A673 (cell line): ENCODE measurements at places on chromosomes 4 and X.

GRCh38 chr4:145815027-145815612, 123.5 kb downstream of the ZNF827 start:
- no peaks in the 10 kb centered on the region for H3K27me3 ChIP-seq
- no peak for DNase-seq
- H3K4me3 ChIP-seq = no peak overlapping the region
- H3K27ac ChIP-seq = no peak overlapping the region
- no peaks in the 10 kb centered on the region for H3K4me1 ChIP-seq

GRCh38 chr4:41796545-41797210, 48.2 kb upstream of the PHOX2B start:
- DNase-seq = peak; percentile 9
- H3K4me3 ChIP-seq = no peak overlapping the region
- no peaks in the 10 kb centered on the region for H3K36me3 ChIP-seq
- H3K4me1 ChIP-seq = peaks cover 3% of the 10 kb centered on the region
- H3K27me3 ChIP-seq = peaks cover 9% of the 10 kb centered on the region

DNA sequence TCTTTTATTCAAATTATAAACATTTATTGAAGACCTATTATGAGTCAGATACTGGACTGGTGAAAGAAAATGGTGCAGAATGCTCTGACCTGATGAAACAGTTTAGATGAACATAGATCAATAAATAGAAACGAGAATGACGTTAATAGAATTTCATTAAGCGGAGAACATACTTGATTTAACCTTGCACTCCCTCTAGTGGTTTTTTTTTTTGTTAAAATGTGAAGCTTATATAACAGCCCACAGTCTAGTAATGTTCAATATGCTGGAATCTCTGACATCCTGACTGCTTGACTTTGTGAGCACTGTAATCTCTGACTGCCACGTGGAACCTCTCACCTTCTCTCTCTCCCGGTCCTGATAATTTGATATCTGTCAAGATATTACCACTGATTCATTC, 32.3 kb downstream of the HDAC8 start:
- no peaks in the 10 kb centered on the region for H3K36me3 ChIP-seq
- DNase-seq = peak; percentile 40
- H3K4me1 ChIP-seq = no peaks in the 10 kb centered on the region

DNA sequence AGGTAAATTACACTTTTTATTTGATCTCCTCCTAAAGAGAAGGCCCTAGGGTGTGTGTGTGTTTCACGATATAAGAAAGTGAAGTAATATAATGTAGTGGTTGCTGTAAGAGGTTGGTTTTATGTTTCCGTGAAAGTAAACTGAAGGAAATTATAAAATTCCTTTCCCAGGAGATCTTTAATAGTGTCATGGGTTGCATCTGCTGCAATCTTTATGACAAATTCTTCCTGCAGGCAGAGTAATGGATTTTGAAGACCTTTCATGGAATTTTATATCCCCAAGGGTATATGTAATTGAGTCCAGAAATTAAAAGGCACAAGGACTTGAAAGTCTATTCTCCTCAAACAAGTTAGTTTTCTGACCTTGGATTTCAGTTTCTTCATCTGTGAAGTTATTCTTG, 538.6 kb downstream of the ANKRD50 start:
- no peak overlapping the region for H3K27ac ChIP-seq
- H3K36me3 ChIP-seq = no peaks in the 10 kb centered on the region
- DNase-seq = peak; percentile 43
- H3K4me1 ChIP-seq = peaks cover 4% of the 10 kb centered on the region

- H3K27ac ChIP-seq = no peak overlapping the region
- no peaks in the 10 kb centered on the region for H3K4me1 ChIP-seq
- H3K4me3 ChIP-seq = no peak overlapping the region
- no peak for DNase-seq
These were observed 600.5 kb upstream of the SLIT2 start for GRCh38 chr4:19650903-19651864.

- no peak for DNase-seq
- H3K36me3 ChIP-seq = no peaks in the 10 kb centered on the region
- no peak overlapping the region for H3K4me3 ChIP-seq
These were observed 420 bp downstream of the CC2D2A start for GRCh38 chr4:15470128-15470475.

DNA sequence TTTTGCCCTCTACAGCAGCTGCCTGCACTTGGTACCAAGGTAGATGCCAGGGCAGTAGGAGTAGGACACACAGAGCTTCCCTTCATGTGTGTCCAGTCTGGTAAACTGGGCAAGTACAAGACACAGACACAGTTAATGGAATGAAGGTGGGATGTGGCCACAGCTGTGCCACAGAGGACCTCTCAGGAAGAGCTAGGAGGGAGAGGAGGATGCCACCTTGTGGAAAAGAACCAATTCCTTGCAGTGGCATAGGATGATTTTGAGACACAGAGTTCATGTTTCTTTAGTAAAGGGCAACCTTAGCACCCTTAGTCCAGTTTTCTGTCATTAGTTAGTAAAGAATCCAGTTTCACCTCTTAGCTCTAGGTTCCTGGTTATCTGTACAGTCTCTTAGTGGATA, 36.3 kb upstream of the TBC1D14 start:
- no peaks in the 10 kb centered on the region for H3K4me1 ChIP-seq
- H3K4me3 ChIP-seq = no peak overlapping the region
- peaks cover 63% of the 10 kb centered on the region for H3K36me3 ChIP-seq
- DNase-seq = no peak

GRCh38 chrX:32087663-32088062, 1015.8 kb upstream of the FTHL17 start:
- no peaks in the 10 kb centered on the region for H3K4me1 ChIP-seq
- no peak overlapping the region for H3K27ac ChIP-seq
- no peaks in the 10 kb centered on the region for H3K36me3 ChIP-seq
- no peaks in the 10 kb centered on the region for H3K27me3 ChIP-seq

- H3K27ac ChIP-seq = peak overlapping the region; percentile 77
- no peak overlapping the region for H3K4me3 ChIP-seq
- H3K27me3 ChIP-seq = no peaks in the 10 kb centered on the region
- peak; percentile 78 for DNase-seq
These were observed 65.9 kb downstream of the ANTXR2 start for GRCh38 chr4:80006935-80007744.

GRCh38 chr4:72677265-72677664, 108.2 kb upstream of the ADAMTS3 start:
- no peaks in the 10 kb centered on the region for H3K27me3 ChIP-seq
- no peaks in the 10 kb centered on the region for H3K4me1 ChIP-seq
- H3K27ac ChIP-seq = no peak overlapping the region
- DNase-seq = no peak
- H3K4me3 ChIP-seq = no peak overlapping the region

DNA sequence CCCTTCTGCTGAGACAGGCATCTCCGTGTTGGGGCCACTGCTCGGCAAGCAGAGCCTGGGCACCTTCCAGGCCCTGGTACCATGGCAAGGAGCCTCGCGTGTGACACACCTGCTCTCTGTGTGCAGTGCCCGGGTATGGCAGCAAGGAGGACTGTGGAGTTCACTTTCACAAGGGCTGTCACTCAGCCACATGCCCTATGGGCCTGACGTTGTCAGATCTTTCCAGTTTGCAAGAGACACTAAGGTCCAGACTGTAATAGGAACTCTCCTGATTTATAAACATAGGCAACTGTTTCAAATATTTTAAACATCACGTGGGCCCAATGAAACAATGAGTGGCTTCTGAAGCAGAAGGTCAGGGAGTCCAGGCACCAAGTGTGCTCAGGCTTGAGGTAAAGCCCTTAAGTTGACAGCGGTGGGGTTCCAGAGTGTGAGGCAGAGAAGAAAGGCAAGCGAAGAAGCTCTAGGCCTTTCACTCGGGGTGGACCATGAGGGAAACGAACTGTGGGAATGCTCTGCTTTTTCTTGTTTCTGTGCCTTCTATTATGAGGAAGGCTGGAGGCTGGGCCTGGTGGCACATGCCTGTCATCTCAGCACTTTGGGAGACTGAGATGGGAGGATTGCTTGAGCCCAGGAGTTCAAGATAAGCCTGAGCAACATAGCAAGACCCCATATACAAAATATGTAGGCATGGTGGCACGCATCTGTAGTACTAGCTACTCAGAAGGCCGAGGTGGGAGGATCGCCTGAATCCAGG, 108.6 kb upstream of the TRIM2 start:
- no peak for DNase-seq
- H3K27ac ChIP-seq = no peak overlapping the region
- no peak overlapping the region for H3K4me3 ChIP-seq
- no peaks in the 10 kb centered on the region for H3K4me1 ChIP-seq
- no peaks in the 10 kb centered on the region for H3K36me3 ChIP-seq
- no peaks in the 10 kb centered on the region for H3K27me3 ChIP-seq

DNA sequence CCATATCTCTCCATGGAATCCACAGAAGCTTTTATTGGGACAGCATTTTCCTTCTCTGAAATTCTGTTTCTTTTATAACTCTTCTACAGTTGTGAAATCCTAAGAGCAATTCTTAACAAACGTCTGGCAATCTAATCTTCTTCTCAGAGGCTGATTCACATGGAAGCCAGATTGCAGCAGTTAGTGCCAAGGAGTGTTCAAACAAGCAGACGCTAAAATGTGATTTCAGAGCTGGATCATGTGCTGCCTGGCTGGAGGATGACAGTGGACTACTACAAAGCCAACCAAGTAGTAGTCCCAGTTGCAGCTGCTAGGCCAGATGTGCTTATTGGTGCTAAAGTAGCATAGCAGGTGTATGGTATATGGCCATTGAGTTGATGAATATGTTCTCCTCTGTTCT, 27.7 kb upstream of the GLRB start:
- H3K4me1 ChIP-seq = peaks cover 13% of the 10 kb centered on the region
- no peak overlapping the region for H3K4me3 ChIP-seq
- no peak for DNase-seq
- no peaks in the 10 kb centered on the region for H3K36me3 ChIP-seq
- no peak overlapping the region for H3K27ac ChIP-seq
- H3K27me3 ChIP-seq = no peaks in the 10 kb centered on the region

DNA sequence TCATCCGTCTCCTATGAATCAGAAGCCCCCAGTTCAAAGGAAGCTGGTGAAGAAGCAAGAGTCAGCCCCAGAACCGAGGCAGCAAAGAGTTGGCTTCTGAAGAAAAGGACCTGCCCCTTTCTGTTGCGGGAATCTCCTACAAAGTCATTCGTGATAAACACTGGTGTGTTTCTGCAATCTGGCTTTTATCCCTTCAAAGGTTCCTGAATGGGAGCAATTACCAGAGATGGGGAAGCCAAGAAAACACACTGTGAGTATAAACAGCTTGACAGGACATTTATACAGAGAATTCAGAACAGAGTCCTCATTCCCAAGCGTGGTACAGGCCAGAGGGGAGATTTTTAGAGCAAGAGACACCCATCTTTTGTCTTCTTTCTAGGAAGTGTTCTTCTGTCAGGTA, 226.8 kb upstream of the LNX1 start:
- H3K27me3 ChIP-seq = no peaks in the 10 kb centered on the region
- H3K4me3 ChIP-seq = no peak overlapping the region
- no peaks in the 10 kb centered on the region for H3K4me1 ChIP-seq
- DNase-seq = no peak
- no peak overlapping the region for H3K27ac ChIP-seq

DNA sequence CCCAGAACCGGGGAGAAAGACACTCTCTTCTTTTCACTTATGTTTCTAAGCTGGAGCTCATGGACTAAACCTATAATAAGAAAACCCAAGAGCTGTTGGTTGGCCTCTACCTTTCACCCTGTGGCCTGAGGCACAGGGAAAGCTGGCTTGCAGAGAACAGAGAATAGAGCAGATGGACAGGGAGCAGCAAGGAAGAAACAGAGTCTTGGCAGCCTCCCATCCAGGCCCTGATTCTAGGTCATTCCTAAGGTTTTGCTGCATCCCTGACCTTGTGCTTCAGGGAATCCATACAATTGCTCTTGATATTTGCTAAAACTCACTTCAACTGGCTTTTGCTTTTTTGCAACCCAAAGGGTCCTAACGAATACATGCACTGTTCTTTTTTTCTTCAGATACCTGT, 87.8 kb downstream of the SMIM20 start:
- no peaks in the 10 kb centered on the region for H3K4me1 ChIP-seq
- no peaks in the 10 kb centered on the region for H3K36me3 ChIP-seq
- H3K4me3 ChIP-seq = no peak overlapping the region
- no peaks in the 10 kb centered on the region for H3K27me3 ChIP-seq
- no peak overlapping the region for H3K27ac ChIP-seq
- DNase-seq = no peak

GRCh38 chr4:9849538-9849920, 68.1 kb downstream of the DRD5 start:
- H3K4me1 ChIP-seq = no peaks in the 10 kb centered on the region
- H3K36me3 ChIP-seq = no peaks in the 10 kb centered on the region

- no peak overlapping the region for H3K4me3 ChIP-seq
- H3K36me3 ChIP-seq = no peaks in the 10 kb centered on the region
- H3K27ac ChIP-seq = no peak overlapping the region
- DNase-seq = no peak
- H3K4me1 ChIP-seq = no peaks in the 10 kb centered on the region
These were observed 86.4 kb upstream of the AGA start for GRCh38 chr4:177528620-177529019.

GRCh38 chr4:149311076-149311475, 504.6 kb downstream of the IQCM start:
- no peaks in the 10 kb centered on the region for H3K4me1 ChIP-seq
- H3K4me3 ChIP-seq = no peak overlapping the region
- no peak overlapping the region for H3K27ac ChIP-seq
- no peak for DNase-seq

DNA sequence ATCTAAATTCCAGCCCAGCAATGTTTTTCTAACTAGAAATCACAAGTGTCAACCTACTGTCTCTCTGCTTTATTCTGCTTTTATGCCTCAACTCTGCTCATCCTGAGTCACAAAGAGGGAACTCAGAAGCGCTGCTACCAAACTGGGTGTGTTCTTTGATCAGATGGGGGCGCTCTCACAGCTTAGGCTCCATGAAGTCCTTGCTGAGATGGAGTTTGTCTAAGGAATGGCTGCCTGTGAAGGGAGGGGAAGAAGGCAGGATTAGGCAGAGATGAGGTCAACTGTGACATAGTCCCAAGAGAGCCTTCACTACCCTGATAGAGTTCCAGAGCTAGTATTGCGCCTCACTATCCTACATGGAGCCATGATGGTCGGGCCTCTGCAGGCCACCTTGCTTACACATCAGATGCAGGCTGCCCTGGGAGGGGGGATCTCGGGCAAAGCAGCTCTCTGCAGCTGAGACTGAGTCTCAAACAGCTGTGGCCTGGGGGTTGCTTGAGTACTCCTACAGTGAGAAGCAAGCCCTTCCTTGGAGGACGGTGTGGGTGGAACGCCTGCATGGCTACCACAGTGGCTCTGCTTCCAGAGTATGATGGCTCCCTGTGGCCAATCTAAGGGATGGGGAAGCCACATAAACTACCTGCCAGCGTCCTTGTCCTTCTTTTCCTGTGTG, 219.9 kb downstream of the CCNG2 start:
- no peaks in the 10 kb centered on the region for H3K27me3 ChIP-seq
- H3K4me1 ChIP-seq = no peaks in the 10 kb centered on the region
- no peak overlapping the region for H3K4me3 ChIP-seq
- no peak overlapping the region for H3K27ac ChIP-seq
- H3K36me3 ChIP-seq = no peaks in the 10 kb centered on the region

GRCh38 chr4:77284036-77284435, 127.0 kb downstream of the CCNG2 start:
- no peak overlapping the region for H3K27ac ChIP-seq
- H3K4me1 ChIP-seq = no peaks in the 10 kb centered on the region
- H3K27me3 ChIP-seq = no peaks in the 10 kb centered on the region
- no peak overlapping the region for H3K4me3 ChIP-seq

GRCh38 chrX:19695884-19696283, 180.6 kb upstream of the MAP3K15 start:
- H3K27me3 ChIP-seq = peaks cover 4% of the 10 kb centered on the region
- no peaks in the 10 kb centered on the region for H3K4me1 ChIP-seq
- no peaks in the 10 kb centered on the region for H3K36me3 ChIP-seq
- H3K27ac ChIP-seq = no peak overlapping the region
- no peak overlapping the region for H3K4me3 ChIP-seq
- DNase-seq = no peak

GRCh38 chr4:38523524-38524448, 140.2 kb upstream of the KLF3 start:
- no peak overlapping the region for H3K4me3 ChIP-seq
- H3K27ac ChIP-seq = no peak overlapping the region
- H3K4me1 ChIP-seq = no peaks in the 10 kb centered on the region
- no peaks in the 10 kb centered on the region for H3K27me3 ChIP-seq
